ENCODE measurements at places on chromosomes 12 and 14.

DNA sequence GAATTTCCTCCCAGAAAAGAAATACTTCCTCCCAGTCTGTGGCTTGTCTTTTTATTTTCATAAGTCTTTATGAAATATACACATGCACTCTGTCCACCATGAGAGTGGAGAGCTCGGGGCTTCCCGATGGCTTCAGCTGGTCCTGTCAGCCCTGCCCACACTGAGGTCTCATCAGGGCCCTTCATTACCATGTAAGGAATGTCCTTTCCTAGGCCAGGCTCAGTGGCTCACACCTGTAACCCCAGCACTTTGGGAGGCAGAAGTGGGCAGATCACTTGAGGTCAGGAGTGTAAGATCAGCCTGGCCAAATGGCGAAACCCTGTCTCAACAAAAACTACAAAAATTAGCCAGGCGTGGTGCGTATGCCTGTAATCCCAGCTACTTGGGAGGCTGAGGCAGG, 77.0 kb downstream of the CPSF2 start:
- DNase-seq = no peak

- no peak for DNase-seq
Observed at GRCh38 chr14:80477388-80478160, 266.3 kb upstream of the DIO2 start.

GRCh38 chr14:61549425-61549824, 145.9 kb upstream of the HIF1A start:
- no peak for DNase-seq

DNA sequence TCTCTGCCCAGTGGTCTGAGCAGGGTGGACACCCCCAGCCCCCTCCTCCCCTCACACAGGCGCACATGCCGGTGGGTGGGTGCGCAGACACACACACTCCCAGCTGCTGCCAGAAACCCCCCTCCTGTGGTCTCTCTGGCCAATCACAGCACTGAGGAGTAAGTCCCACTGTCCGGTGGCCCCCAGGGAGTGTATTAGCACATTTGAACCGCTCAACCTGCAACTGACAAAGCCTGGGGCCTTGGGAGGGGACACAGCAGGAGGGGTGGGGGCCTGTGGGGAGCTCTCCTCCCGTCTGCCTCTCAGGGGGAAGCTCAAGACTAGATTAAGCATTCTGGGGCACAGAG, 11.7 kb downstream of the FIGNL2 start:
- no peak for DNase-seq

DNA sequence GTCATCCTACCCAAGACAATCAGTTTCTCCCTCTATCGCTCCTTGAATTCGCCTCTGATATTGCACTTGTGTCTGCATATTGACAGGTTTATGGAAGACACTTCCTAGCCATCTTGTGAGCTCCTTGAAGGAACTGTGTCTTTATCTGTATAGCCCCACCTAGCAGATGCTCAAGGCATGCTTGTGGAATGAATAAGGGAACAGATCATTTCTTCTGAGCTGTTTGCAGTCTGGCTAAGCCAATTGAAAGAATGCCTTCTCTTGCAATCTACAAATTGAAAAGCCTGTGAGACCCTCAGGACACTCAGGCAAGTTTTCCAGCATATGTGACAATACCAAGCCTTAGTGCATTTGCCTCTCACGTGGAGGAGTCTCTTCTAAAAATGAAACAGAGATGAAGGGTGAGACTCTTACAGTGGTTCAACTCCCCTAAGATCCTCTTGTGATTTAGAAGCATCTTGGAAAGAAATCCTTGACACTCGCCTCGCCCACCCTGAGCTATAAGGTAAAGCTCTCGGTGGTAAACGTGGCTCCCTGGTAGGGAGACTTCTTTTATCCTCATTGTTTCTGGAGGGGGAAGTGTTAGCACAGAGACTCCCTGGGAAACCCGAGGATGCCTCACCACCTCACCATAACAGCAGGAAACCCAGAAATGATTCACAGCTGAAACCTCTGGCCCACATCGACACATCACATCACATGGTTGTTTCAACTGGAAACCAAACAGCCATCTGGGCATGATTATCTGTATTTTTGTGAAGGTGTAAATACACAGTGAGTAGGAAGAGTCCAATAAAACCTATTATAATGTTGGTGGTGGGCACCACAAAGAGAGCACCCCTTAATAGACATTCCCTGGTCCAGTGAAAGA, 112.3 kb upstream of the BCL2L14 start:
- no peak for DNase-seq

GRCh38 chr14:65421201-65421981, 8.9 kb downstream of the FUT8 start:
- no peak for DNase-seq

DNA sequence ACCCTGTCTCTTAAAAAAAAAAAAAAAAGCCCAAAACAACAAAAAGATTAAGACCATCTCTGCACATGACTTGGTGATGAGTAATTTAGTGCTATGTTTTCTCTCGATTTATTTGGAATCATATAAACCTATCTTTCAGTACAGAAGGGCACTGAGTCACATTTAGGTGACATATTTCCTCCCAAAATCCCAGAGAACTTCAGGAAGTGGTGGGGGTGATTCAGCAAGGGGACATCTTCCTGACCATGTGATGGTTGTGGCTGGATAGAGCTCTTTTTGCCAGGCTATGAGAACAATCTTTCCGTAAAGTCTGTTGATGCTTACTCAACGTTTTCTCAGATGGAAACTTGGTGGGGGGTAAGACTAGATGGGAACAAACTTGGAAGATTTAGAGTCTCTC, 50.0 kb downstream of the PPFIBP1 start:
- DNase-seq = no peak

DNA sequence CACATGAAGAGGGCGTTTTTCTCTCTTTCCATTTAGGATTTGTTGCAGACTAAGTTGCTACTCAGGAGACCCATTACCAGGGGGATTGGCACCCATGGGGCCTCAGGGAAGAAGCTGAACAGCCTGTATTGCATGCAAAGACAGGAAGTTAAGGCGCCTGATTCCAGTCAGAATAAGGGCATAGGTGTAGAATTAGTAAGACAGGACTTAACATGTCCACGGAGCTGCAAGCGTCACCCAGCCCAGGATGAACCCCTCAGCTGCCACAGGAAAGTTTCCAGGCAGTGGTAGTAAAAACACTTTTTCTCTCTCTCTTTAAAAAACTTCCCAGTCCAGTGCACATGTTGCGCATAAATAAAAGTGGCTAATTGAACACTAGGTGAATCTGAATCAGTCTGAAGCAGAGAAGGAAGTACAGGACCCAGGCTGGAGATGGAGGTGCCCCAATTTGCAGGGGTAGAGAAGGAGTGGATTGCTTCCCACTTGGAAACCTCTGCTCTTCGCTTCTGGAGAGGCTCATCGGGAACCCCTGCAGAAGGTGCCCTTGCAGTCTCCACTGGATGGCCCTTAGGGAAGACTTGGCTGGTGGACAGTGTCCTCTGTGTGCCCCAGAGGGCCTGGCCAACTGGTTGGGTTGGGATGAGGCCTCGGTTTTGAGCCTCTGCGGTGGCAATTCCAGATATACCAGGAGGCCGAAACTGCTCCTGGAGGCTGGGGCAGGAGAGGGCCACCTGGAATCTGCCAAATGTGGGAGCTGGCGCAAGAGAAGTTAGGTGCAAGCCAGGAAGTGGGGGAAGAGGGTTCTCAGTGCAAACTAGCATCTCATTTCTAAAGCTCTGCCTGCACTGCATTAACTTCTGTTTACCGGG, 10.7 kb upstream of the TBX3 start:
- DNase-seq = no peak

- no peak for DNase-seq
Observed at GRCh38 chr14:60777856-60778578, 43.5 kb downstream of the MNAT1 start.

GRCh38 chr14:105224845-105225570, 23.3 kb upstream of the BTBD6 start:
- DNase-seq = peak; percentile 18

DNA sequence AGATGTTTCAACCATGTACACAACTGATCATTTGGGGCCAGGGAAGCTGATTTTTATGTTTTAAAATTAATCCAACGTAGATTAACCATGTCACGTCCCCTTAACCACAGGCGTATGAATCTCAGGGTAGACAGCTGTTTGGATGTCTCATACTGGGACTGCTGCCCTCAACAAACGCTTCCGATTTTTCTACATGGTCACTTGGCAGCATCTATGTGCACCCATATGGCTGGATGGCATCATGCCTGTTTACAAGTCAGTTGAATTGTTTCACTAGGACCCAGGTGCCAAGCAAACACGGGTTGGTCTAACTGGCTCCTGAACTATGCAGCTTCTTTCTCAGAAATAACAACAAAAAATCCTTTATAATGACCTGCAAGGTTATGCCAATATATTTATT, 393.8 kb downstream of the NPAS3 start:
- peak; percentile 48 for DNase-seq

- no peak for DNase-seq
Observed at GRCh38 chr14:51248016-51248987, 8.3 kb downstream of the TMX1 start.

DNA sequence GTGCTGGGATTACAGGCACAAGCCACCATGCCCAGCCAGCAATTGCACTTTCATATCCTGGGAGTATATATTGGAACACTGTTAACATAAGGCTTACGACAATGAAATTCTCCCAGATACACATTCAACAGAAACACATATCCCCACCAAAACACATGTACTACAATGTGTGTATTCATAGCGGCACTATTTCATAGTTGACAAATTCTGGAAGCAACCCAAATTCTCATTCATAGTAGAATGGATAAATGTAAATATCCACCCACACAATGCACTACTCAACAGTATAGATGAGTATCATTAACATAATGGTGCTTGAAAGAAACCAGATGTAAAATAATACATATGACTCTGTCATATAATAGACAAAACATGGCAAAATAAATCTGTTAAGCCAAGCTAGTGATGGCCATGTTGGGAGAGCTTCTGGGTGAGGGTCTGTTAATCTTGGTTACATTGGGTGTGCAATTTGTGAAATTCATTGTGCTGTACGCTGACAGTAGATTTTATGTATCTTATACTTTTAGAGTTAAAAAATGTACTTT, 2.6 kb upstream of the DNAAF2 start:
- DNase-seq = no peak

DNA sequence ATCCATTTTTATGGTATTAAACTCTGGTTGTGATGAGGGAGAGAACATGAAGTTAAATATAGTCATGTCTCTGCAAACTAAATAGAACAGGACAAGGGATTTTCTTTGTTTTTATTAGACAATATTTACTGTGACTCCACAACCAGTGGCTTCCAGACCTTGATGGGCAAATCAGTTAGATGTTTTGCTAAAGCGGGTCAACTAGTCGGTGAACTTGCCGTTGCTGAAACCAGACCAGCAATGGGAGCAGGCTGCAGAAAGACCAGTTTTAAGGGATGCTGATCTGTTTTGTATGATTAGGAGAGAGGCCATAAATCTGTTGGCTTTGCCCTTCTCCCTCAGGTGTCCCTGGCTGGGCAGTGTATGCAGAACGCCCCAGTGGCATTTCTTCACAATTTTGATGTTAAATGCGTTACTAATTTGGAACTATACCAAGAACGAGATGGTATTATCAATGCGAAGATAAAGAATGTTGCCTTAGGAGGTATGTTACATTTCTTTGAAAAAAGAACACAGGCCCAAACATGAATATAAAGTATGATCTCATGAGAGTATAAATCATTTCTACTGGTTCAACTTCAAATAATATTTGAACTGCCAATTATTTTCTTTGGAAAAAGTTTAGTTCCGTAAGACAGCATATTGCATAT, 19.4 kb downstream of the TCTN2 start:
- no peak for DNase-seq

- DNase-seq = no peak
Observed at GRCh38 chr12:71415336-71416231, 24.0 kb upstream of the LGR5 start.

- DNase-seq = peak; percentile 84
Observed at GRCh38 chr12:57124261-57124877, 3.9 kb upstream of the LRP1 start.

- DNase-seq = no peak
Observed at GRCh38 chr12:27334042-27334720, 1.5 kb downstream of the BMAL2 start.

Measured in femur (tissue), 1 donor.